ENCODE measurements at places on chromosomes 5 and 9. TPM values are rescaled to one million over a fixed set of nuclear protein-coding genes. Genes with fewer than 3 reads are reported as not detected.

GRCh38 chr9:74963056-74963455 is 10.3 kb upstream of the C9orf40 start:
- DNase-seq = no peak

GRCh38 chr9:14907696-14908095 is 2.5 kb downstream of the FREM1 start:
- DNase-seq = no peak

- DNase-seq = peak; percentile 68
Measured at GRCh38 chr5:159098603-159099436, 896 bp downstream of the EBF1 start.

DNA sequence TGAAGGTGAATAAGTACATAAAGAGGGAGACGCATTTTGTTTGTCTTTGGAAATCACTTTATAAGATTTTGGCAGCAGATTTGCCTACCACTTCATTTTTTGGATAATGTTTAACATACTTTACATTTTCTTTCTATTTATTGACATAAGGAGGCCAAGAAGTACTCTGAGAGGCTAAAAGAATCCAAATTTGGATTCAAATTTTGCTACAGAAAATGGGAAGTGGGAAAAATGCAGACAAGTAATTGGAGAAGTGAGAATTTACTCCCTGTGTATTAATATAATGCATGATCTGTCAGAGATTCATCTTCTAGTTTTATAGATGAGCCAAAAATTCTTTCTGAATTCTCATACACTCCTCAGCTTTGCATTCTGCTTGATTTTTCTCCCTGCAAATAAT is 411.2 kb upstream of the CTNND2 start:
- no peak for DNase-seq

DNA sequence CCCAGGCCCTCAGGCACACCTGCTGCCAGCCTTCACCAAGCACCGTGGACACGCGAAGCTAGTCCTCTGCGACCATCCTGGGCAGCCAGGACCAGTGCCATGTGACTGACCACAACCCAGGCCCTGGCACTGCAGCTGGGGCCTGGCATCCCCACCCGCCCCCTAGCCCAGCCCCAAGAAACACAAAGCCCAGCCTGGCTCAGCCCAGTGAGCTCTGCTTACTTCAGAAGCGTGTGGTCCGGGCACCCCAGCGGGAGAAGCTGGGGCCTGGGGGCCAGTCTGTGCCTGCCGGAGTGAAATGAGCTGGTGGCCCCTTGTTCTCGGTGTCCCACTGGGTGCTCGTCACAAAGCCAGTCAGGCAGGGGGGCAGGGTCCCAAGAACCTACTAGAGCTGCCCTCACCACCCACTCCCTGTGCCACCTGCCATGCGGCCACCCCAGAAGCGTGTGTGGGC is 87.9 kb downstream of the KCNT1 start:
- DNase-seq = no peak

DNA sequence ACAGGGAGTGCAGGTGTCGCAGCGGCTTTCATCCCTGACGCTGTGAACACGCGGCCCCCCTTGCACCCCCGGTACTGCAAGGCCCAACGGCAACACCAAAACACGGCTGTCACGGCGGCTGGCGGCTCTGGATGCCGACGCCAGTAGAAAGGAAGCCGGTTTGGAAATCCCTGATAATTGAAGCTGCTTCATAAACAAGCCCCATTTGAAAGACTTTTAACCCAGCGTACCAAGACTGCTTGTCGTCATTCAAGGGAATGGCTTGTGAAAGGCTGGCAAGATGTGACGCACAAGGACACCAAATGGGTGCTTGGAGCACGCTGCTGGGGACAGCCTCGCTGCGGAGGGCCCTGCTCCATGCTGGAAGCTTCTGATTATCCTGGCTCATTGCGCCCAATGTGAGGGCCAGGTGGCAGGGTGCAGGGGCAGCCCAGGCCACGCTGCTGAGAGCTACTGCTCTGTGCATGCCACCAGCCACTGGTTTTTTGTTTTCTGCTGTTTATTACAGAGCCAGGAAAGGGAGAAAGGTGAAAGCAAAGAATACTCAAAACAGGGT is 63.1 kb downstream of the GTF3C4 start:
- no peak for DNase-seq

DNA sequence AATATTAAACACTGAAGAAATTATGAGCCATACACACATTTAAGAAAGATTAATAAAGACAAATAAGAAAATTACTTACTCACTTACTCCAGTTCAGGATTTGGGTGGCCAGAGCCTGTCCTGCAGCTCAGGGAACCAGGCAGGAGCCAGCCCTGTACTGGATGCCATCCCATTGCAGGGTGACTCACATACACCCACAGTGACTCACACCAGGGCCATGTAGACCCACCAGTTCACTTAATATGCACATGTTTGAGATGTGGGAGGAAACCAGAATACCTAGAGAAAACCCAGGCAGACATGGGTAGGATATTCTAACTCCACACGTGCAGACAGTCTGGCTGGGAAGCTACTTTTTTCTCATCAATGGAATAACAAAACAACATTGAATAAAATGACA is 49.6 kb upstream of the ADRB2 start:
- no peak for DNase-seq

TSSK1B gene
- total RNA-seq = not detected

- DNase-seq = no peak
Measured at GRCh38 chr9:96108691-96109380, 193.1 kb downstream of the HSD17B3 start.

DNA sequence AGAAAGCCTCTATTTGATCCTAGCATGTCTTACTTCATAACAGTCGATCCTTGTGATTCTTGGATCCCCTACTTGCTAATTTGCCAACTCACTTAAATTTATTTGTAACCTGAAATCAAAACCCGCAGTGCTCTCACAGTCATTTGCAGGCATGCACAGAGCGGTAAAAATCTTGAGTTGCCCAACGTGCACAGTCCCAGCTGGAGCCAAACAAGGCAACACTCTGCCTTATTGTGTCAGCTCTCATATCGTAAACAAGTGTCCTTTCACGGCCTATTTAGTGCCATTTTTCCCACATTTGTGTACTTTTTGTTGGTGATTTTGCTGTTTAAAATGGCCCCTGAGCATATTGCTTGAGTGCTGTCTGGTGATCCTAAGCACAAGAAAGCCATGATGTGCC is 511.3 kb upstream of the WWC1 start:
- DNase-seq = no peak

DNA sequence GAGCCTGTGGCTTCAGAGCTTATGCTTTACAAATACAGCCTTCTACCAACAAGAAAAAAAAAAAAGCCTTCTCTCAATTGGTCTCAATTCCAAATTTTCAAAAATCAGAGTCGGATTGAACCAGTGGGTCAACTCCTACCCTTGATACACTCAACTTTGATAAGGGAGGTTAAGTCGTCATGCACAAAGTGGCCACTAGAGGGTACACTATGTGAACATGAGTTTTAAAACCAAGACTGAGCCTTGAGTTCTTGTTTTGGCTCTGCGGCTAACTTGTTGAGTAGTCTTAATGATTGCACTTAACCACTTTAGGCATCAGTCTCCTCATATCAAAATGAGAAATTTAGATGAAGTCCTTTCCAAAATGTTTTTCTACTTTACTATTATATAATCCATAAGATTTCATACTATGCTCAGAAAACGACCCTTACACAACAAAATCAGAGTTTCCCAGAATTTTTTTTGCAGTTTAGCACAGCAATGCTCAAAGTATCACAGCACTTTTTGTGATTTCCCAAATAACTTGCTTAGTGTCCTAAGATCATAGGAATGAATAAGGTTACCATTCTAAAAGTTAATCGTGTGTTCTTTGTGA is 92.9 kb upstream of the MTAP start:
- peak; percentile 61 for DNase-seq

- DNase-seq = no peak
Measured at GRCh38 chr5:16976625-16977008, 40.5 kb upstream of the MYO10 start.
